ENCODE measurements at places on chromosomes 16 and 17.

DNA sequence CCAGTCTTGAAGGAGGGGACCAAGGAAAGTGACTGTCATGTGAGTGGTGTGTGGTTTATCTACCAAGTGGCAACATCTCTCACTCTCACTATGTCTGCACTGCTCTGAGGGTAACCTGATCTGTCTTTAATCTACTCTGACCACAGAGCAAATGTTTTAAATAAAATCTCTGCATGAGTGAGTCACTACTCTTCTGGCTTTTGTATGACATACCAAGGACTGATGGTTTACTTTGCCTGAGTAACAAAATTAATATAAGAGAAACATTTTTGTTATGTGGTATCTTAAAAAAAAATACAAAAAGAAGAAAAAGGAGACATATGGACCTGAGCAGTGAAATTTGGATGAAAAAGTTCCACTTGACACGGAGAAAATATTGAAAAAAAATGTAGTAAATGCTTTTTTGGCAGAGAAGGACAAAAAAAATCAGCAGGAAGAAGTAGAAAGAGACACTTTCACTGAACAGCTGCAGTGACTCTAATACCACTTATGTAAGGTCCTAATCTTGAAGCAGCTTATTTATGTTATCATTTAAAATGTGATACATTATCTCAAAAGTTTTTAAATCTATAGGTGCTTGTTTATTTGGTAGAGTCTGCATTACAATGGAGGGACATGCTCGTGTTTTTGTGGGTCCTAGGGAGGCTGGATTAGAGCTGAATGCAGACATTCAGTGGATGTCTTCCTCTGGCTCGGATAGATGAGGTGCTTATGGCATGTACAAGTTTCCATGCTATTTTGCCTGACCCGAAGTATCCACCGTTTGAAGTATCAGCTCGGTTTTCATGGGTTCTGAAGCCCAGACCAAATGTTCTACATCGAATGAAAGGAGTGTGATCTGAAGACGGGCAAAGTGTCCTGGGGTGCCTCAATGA is 240.7 kb downstream of the MAP2K6 start:
- DNase-seq, result no peak

DNA sequence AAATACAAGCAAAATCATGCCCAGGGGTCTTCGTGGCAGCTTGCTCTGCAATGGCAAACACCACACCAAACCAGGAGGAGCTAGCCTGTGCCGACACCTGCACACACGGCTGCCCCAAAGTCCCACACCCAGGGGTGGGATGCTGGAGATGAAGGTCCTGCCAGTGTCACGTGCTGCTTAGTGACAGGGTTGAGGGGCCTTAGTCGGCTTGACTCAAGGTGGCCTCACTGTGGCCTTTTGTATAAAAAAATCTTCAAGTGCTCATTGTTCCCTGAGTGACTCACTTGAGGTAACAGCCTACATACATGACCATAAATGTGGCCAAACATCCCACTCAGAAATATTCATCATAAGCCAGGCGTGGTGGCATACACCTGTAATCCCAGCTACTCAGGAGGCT is 7.3 kb downstream of the TRIM65 start:
- DNase-seq, result peak; percentile 44

DNA sequence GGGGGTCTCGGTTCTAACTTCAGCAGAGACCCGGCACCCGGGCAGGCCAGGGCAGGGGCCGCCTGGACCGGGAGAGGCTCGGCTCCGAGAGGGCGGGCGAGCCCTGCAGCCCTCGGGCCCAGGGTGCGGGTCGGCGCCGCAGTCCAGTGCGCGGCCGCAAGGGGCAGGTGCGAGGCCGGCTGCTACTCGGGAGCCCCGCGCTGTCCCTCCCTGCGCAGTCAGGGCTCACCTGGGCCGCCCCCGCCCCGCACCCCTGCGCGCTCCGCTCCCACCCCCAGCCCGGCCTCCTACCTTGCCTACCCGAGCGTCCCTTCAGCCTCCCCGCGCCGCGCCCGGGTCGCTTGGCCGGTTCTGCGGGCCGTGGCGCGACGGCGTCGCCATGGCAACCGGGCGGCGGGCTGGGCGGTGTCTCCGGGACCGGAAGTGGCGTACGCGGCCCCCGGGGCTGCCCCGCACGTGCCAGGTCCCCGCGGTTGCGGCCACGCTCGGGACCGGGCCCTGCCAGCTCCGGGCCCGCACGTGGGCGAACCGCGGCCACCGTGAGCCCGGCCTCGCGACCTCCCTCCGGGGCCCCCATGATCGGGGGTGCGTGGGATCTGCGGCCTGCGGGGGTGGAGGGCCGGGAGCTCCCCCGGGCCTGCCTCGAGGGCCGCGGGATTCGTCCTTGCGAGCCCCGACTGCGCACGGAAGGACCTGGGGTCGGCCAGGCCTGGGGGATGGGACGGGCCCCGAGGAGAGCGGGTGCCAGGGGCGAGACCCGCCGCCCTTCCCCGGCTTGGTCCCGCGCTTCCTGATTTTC is at the start of gene CYB561:
CYB561 (minus strand) TSS at position 353 of the 799 bp plus-strand sequence. CDS start 8,759 bp downstream, outside the sequence.
- DNase-seq, result no peak

GRCh38 chr17:82081546-82081945 is 15.9 kb upstream of the DUS1L start:
- no peak for DNase-seq

DNA sequence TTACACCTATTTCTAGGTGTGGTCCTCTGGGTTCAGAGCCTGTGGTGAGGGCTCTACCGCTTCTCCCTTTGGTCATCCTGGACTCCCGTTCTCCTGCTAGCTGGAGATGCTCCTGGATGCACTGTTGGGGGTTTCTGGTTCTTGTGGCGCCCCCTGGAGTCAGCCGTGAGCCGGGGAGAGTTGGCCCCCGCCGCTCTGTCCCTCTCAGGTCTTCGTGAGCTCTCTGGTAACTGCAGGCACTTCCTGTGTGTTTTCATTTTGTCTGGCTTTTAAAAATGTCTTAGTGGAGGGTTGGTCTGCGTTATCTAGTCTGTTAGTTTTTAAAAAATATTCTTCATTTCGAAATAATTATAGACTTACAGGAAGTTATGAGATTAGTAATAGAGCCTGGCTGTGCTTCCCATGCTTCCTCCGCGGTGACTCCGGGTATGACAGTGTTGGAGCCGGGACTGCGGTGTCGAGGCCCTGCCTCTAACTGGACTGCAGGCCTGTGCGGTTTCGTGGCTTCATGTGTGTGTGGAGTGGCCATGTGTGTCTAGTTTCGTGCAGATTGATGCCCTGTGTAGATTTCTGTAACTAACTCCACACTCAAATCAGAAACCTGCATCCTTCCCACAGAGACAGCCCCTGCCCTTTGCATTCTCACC is 78.0 kb upstream of the ZNF750 start:
- DNase-seq, result peak; percentile 48

GRCh38 chr17:37239690-37240334 is 136.0 kb upstream of the C17orf78 start:
- peak; percentile 57 for DNase-seq

DNA sequence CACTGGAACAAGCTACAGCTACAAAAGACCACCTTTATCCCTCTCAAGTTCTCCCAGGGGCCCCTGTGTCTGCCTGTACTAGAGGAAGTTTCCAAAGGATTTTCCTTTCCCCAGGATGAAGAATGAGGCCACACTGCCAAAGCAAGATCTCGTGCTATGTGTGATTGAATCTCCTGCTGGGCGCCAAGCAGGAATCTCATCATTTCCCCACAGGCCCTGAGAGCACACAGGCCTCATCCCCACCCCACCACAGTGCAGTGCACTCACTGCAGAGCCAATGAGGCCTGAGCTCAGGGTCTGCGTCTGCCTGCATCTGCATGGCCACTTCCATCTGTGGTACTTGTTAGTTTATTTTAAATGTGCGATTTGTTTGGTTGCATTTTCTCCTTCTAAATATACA is 387.4 kb upstream of the ASIC2 start:
- DNase-seq, result no peak

DNA sequence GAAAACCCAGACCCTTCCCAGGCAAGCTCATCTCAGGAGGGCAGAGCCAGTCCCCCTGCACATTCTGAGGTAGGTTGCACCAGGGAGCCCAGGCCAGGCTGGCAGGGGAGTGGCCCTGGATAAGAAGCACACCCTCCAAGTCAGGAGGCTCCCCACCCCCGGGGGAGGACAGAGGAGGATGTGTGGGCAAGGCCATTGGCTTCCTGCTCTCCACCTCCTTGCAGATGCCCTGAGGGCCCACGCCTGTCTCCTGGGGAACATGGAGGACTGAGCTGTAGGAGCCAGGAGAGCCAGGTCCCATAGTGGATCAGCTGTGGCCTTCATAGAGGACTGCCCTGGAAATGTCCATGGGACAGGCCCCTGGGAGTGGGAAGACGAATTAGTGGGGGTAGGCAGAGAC is 126.7 kb downstream of the IRF8 start:
- DNase-seq, result peak; percentile 77

DNA sequence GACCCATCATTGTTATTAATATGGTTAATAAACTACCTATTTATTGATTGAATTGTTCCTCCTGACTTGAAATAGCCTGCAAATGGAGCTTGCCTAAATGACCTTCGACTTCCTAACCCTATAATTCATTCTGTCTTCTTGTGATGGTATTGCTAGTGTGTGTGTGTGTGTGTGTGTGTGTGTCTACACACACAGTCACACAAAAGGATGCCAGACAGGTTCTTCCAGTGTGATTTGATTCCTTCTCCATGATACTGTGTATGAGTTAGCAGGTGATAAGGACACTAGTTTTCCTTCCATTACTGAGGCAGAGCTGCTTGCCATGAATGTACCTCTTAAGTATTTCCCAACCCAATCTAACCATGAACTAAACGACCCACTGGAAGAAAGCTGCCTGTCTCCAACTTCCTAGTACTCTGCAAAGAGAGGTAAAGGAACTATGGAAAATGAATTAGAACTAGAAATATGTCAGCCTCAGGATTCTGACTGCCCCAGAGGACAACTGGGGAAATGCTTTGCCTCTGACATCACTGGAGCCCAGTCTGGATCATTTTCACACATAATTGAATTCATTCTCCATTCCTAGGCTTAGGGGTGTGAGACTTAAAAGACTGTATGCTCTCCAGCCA is 3.5 kb upstream of the CDC6 start:
- DNase-seq, result no peak

DNA sequence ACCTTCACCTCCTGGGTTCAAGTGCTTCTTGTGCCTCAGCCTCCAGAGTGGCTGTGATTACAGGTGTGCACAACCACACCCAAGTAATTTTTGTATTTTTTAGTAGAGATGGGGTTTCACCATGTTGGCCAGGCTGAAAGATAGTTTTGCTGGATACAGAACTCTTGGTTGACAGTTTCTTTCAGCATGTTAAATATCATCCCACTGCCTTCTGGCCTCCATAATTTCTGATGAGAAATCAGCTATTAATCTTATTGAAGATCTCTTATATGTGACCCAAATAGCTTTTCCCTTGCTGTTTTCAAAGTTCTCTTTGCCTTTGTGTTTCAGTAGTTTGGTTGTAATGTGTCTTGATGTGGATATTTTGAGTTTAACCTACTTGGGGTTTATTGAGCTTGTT is 50.3 kb upstream of the BRD7 start:
- no peak for DNase-seq

- DNase-seq, result peak; percentile 89
Measured at GRCh38 chr17:75633486-75634375, 497 bp downstream of the SMIM5 start.

GRCh38 chr17:44522883-44523671 is 19.9 kb upstream of the GPATCH8 start:
- DNase-seq, result peak; percentile 74

GRCh38 chr17:33072421-33073161 is 80.9 kb downstream of the SPACA3 start:
- DNase-seq, result no peak

GRCh38 chr16:46916980-46917379 is 32.8 kb downstream of the GPT2 start:
- peak; percentile 38 for DNase-seq

DNA sequence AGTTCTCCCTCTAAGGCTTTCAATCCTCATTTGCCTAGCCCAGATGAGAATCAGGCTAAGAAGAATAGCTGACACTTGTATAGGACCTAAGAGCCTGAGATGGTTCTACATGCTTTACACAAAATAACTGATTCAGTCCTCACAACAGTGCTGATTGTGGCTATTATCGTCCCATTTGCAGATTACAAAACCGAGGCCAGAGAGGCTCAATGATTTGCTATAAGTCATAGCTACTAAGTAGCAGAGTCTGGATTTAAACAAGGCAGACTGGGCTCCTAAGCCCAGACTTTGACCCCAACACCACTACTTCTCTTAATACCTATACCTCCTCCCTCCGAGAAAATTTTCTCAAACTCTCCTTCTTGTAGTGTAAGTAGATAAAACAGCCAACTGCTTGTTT is 23.1 kb downstream of the ABCC12 start:
- DNase-seq, result no peak

- DNase-seq, result no peak
Measured at GRCh38 chr17:77864234-77865111, 94.0 kb upstream of the TNRC6C start.

DNA sequence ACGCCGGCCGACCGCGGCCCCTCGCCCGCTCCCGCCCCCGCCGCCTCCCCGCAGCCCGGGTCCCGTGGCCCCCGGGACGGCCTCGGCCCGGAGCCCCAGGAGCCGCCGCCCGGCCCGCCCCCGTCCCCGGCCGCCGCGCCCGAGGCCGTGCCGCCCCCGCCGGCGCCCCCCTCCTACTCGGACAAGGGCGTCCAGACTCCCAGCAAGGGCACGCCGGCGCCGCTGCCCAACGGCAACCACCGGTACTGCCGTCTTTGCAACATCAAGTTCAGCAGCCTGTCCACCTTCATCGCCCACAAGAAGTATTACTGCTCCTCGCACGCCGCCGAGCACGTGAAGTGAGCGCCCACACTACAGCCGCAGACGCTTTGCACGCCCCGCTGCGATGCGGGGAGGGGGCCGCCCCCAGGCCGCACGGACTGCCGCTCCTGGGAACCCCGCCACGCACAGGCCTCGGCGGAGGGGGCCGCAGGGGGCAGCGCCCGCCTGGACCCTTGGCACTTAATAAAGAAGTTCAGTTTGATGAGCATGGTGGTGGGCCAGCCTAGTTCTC is 35.5 kb upstream of the ZC3H18 start:
- peak; percentile 79 for DNase-seq

GRCh38 chr17:45752246-45752645 is 31.9 kb upstream of the CRHR1 start:
- peak; percentile 43 for DNase-seq

DNA sequence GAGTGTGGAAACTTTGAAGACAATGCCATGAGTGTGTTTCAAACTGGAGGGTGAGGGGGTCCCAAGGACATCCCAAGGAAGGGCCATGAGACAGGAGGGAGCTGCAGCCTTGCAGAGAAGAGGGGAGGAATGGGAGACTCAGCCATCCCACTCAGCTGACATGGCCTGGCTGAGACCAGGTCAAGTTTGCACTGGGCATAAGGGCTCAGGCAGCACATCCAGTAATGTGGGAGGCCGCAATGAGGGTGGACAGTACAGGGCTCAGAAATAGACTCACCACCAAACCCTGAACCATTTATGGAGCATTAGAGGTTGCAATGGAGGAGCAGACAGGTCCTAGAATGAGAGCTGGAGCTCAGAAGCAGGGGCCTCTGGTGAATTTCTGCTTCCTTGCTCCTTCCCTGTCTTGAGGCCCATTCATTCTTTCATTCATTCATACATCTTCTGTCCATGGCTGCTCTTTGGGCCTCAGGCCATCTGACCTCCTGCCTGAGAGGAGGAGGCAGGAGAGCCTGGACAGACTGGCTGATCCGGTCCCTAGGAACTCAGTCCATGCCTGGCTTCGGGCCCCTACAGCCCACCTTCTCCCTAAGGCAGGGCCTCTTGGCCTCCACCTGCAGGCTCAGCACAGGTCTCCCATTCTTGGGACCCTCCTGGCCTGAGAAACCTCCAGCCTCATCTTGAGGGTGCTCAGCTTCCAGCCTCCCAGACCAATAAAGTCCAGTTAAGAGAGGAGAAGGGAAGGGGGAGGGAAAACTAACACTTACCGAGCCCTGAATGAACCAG is 70.5 kb upstream of the CDH5 start:
- DNase-seq, result no peak
